ENCODE measurements at places on chromosomes 4 and X. TPM values are rescaled to one million over a fixed set of nuclear protein-coding genes. Genes with fewer than 3 reads are reported as not detected.

DNA sequence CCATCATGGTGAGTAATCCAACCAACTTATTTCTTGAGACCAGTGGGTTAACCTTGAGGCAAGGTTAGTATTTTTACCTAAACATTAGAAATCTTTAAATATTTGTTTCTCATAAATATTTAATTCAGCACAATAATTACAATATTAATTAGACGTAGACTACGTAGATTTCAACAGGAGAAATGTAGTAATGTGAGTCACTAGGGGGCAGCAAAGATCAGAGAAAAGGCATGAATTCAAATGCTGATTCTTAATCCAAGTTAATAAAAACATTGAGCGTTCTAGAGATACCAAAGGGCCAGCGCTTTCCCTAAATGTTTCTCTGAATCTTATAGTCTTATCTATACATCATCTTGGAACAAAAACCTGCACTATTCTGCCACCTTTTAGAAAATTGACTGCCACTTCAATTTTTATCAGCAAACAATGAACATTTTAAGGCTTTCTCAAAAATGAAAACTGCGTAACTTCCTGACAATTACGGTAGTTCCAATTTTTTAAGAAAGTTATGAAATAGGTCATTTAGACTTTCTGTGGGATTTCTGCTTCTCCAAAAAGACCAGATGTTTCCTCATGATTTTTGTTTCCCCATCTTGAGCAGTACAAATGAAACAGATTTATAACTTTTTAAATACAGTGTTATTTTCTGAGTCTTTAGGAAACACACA, 180.7 kb downstream of the GASK1B start:
- no peaks in the 10 kb centered on the region for H3K36me3 ChIP-seq
- no peaks in the 10 kb centered on the region for H3K4me1 ChIP-seq
- no peak for DNase-seq
- H3K27me3 ChIP-seq, result no peaks in the 10 kb centered on the region
- H3K27ac ChIP-seq, result no peak overlapping the region

Gene SRPX2
- total RNA-seq, result not detected

GRCh38 chr4:797066-797465, 28.9 kb downstream of the CPLX1 start:
- H3K27ac ChIP-seq, result no peak overlapping the region
- no peak overlapping the region for H3K4me3 ChIP-seq
- no peak for DNase-seq
- H3K36me3 ChIP-seq, result no peaks in the 10 kb centered on the region
- H3K27me3 ChIP-seq, result peaks cover 34% of the 10 kb centered on the region

Gene INTS6L
- total RNA-seq, result 20.9 TPM

GRCh38 chrX:153401133-153401764, at the start of gene PNMA6E:
Gene PNMA6E (minus strand): TSS chrX:153401350. CDS start chrX:153398849, 2,501 bp downstream.
- H3K27ac ChIP-seq, result no peak within 1 kb of the TSS
- no peak for DNase-seq
- H3K36me3 ChIP-seq, result no peaks in the 10 kb centered on the region
- no peak within 1 kb of the TSS for H3K4me3 ChIP-seq
- H3K4me1 ChIP-seq, result no peaks in the 10 kb centered on the region

- H3K36me3 ChIP-seq, result no peaks in the 10 kb centered on the region
- peaks cover 12% of the 10 kb centered on the region for H3K27me3 ChIP-seq
- DNase-seq, result no peak
- no peak overlapping the region for H3K27ac ChIP-seq
- no peaks in the 10 kb centered on the region for H3K4me1 ChIP-seq
These were observed 30.2 kb upstream of the NKX6-1 start for GRCh38 chr4:84529169-84529751.

Gene MAGEA8
- total RNA-seq, result not detected

Gene FABP2
- total RNA-seq, result not detected

GRCh38 chrX:72062916-72063315, 68.8 kb downstream of the RTL5 start:
- H3K4me3 ChIP-seq, result no peak overlapping the region
- H3K36me3 ChIP-seq, result no peaks in the 10 kb centered on the region
- no peak for DNase-seq
- no peak overlapping the region for H3K27ac ChIP-seq
- peaks cover 43% of the 10 kb centered on the region for H3K27me3 ChIP-seq

Gene ARHGEF38
- total RNA-seq, result not detected

Gene ENAM
- not detected for total RNA-seq

GRCh38 chr4:140281828-140282552, 91.5 kb upstream of the SCOC start:
- H3K27ac ChIP-seq, result no peak overlapping the region
- no peak overlapping the region for H3K4me3 ChIP-seq
- H3K4me1 ChIP-seq, result no peaks in the 10 kb centered on the region
- H3K36me3 ChIP-seq, result no peaks in the 10 kb centered on the region
- peaks cover 35% of the 10 kb centered on the region for H3K27me3 ChIP-seq

- no peak for DNase-seq
- H3K27ac ChIP-seq, result no peak overlapping the region
- peaks cover 5% of the 10 kb centered on the region for H3K36me3 ChIP-seq
- H3K27me3 ChIP-seq, result no peaks in the 10 kb centered on the region
- no peaks in the 10 kb centered on the region for H3K4me1 ChIP-seq
These were observed 971.1 kb upstream of the HS3ST1 start for GRCh38 chr4:12399781-12400180.

- no peak overlapping the region for H3K4me3 ChIP-seq
- H3K27me3 ChIP-seq, result no peaks in the 10 kb centered on the region
- no peak overlapping the region for H3K27ac ChIP-seq
- H3K36me3 ChIP-seq, result peaks cover 5% of the 10 kb centered on the region
- no peaks in the 10 kb centered on the region for H3K4me1 ChIP-seq
These were observed 12.3 kb downstream of the USP11 start for GRCh38 chrX:47245156-47245555.

GRCh38 chr4:17797808-17798207, 12.7 kb downstream of the DCAF16 start:
- peak overlapping the region; percentile 16 for H3K4me3 ChIP-seq
- H3K4me1 ChIP-seq, result peaks cover 7% of the 10 kb centered on the region
- no peak overlapping the region for H3K27ac ChIP-seq
- H3K36me3 ChIP-seq, result peaks cover 5% of the 10 kb centered on the region
- H3K27me3 ChIP-seq, result no peaks in the 10 kb centered on the region

DNA sequence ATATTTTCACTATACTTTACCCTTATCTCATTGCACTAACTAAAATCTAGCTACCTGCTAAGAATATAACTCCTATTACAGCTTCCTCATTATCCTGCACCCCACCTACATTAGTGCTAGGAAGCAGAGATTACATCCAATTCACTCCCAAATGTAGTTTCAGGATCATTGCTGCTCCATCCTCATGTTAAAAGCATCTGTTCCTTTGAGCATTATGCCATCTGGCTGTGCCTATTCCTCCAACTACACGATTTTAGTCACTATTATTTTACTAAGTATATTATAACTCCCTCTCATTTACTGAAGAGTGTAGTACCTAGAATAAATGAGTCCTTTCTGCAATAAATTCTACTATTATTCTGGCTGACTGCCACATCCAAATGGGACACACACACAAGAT, 1586.9 kb downstream of the TECRL start:
- H3K36me3 ChIP-seq, result peaks cover 10% of the 10 kb centered on the region
- DNase-seq, result no peak
- no peaks in the 10 kb centered on the region for H3K4me1 ChIP-seq
- no peak overlapping the region for H3K27ac ChIP-seq
- H3K4me3 ChIP-seq, result no peak overlapping the region

DNA sequence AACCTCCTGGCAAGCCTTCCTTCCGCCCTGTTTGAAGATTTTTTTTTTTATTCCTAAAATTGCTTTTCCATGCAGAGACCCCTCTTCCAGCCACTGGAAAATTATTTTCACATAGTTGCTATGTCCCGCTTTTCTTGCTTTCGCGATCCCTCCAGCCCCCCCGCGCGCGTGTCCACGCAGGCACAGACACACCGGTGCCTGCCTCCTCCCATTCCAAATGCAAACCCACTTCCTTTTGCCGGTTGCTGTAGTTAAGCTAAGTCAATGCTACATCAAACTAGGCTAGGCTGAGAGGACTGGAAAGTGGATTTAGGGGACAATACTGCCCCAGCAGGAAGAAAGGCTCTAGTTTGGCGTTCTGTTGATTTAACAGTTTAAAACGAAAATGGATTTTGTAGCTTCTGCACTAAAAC, 111.0 kb downstream of the DHX15 start:
- peak overlapping the region; percentile 85 for H3K4me3 ChIP-seq
- H3K4me1 ChIP-seq, result peaks cover 27% of the 10 kb centered on the region
- DNase-seq, result no peak
- H3K27ac ChIP-seq, result no peak overlapping the region
- H3K27me3 ChIP-seq, result peaks cover 48% of the 10 kb centered on the region

- no peaks in the 10 kb centered on the region for H3K4me1 ChIP-seq
- DNase-seq, result no peak
- H3K27ac ChIP-seq, result no peak overlapping the region
- no peak overlapping the region for H3K4me3 ChIP-seq
- H3K27me3 ChIP-seq, result no peaks in the 10 kb centered on the region
- H3K36me3 ChIP-seq, result peaks cover 11% of the 10 kb centered on the region
These were observed 76.1 kb downstream of the KLHL8 start for GRCh38 chr4:87144356-87144755.

GRCh38 chrX:147602176-147602696, 309.5 kb upstream of the FMR1 start:
- H3K36me3 ChIP-seq, result no peaks in the 10 kb centered on the region

- H3K27ac ChIP-seq, result no peak overlapping the region
- no peaks in the 10 kb centered on the region for H3K4me1 ChIP-seq
- no peaks in the 10 kb centered on the region for H3K36me3 ChIP-seq
- H3K27me3 ChIP-seq, result peaks cover 8% of the 10 kb centered on the region
- no peak overlapping the region for H3K4me3 ChIP-seq
These were observed 66.9 kb downstream of the ARHGEF38 start for GRCh38 chr4:105619188-105619931.

- H3K4me3 ChIP-seq, result no peak overlapping the region
- no peaks in the 10 kb centered on the region for H3K27me3 ChIP-seq
- DNase-seq, result no peak
- no peaks in the 10 kb centered on the region for H3K4me1 ChIP-seq
- no peak overlapping the region for H3K27ac ChIP-seq
These were observed 30.3 kb downstream of the SEPSECS start for GRCh38 chr4:25129917-25130316.

DNA sequence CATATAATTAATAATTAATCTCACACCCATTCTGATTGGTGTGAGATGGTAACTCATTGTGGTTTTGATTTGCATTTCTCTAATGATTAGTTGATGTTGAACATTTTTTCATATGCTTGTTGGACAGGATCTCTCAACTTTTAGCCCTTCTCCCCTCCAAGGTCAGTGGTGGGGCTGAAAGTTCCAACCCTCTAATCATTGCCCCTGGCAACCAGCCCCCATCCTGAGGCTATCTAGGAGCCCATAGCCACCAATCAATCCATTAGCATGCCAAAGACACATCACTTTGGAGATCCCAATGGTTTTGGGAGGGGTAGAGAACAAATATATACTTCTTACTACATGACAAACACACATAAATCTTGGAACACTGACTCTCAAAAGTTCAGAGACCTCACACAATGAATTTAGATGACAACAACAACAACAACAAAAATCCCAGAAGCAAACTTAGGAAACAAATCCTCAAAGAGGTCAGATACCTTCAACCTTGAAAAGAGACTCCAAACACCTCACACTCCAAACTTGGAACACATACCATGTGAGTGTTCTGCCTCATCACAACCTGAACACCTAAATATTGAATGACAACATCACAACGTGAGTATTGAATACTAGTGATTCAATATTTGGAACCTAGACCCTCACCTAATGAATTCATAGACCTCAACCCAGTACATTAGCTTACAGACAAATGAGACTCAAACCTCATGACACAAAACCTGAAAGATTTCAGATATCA, 19.0 kb upstream of the PAGE4 start:
- H3K36me3 ChIP-seq, result no peaks in the 10 kb centered on the region
- H3K27me3 ChIP-seq, result no peaks in the 10 kb centered on the region
- H3K4me3 ChIP-seq, result no peak overlapping the region
- H3K4me1 ChIP-seq, result no peaks in the 10 kb centered on the region
- no peak for DNase-seq

- H3K27me3 ChIP-seq, result no peaks in the 10 kb centered on the region
- H3K27ac ChIP-seq, result no peak overlapping the region
- no peak for DNase-seq
- no peak overlapping the region for H3K4me3 ChIP-seq
- no peaks in the 10 kb centered on the region for H3K4me1 ChIP-seq
- peaks cover 10% of the 10 kb centered on the region for H3K36me3 ChIP-seq
These were observed 132.5 kb upstream of the ZCCHC13 start for GRCh38 chrX:74171465-74171864.

DNA sequence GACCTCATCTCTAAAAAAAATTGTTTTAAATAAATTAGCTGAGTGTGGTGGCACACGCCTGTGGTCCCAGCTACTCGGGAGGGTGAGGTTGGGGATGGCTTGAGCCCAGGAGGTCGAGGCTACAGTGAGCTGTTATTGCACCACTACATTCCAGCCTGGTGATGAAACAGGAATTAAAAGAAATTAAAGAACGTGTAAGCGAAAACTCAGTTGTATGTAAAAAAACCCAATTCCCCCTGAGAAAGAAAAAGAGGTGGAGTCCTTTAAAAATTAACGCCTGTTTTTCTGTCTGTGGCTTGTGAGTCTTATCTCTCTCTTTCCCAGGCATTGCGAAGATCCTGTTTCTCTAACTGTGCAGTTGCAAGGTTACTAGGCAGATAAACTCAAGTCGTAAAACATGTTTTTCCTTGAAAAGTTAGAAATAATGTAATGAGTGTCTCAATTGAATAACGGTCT, 22.1 kb downstream of the EPGN start:
- H3K4me3 ChIP-seq, result no peak overlapping the region
- peaks cover 19% of the 10 kb centered on the region for H3K27me3 ChIP-seq
- H3K36me3 ChIP-seq, result no peaks in the 10 kb centered on the region
- H3K4me1 ChIP-seq, result no peaks in the 10 kb centered on the region
- no peak for DNase-seq
- H3K27ac ChIP-seq, result no peak overlapping the region

DNA sequence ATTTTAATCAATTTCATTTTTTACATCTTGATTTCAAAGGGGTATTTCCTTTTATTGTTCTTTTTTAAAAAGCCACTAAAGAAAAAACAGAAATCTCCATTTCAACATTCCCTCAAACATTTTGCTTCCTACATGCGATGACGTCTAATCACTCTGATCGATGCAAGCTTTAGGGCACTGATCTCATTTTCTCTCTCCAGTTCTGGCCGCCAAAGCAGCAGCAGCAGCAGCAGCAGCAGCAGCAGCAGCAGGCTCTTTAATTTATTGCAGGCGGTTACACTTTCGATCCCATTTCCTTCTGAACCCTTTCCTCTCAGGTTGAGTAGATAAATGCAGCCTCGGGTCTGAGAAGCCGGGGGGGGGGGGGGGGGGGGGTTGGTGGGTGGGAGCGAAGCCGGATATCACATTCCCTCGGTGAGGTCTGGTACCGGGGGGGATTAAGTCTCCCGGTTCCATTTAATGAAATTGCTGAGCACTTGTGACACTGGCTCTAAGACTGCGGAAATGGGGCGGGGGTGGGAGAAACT, 3.4 kb upstream of the PCDH7 start:
- H3K4me1 ChIP-seq, result peaks cover 30% of the 10 kb centered on the region
- DNase-seq, result no peak
- peaks cover 17% of the 10 kb centered on the region for H3K27me3 ChIP-seq
- no peak overlapping the region for H3K27ac ChIP-seq
- H3K4me3 ChIP-seq, result peak overlapping the region; percentile 25

- no peak for DNase-seq
- H3K27ac ChIP-seq, result no peak overlapping the region
- H3K27me3 ChIP-seq, result no peaks in the 10 kb centered on the region
- no peaks in the 10 kb centered on the region for H3K4me1 ChIP-seq
These were observed 246.0 kb upstream of the HHIP start for GRCh38 chr4:144399927-144400326.
